ENCODE measurements at places on chromosomes 3 and 15.
A peak's percentile ranks its signal among the peaks of the same experiment; 100 is the strongest.

- DNase-seq: no peak
Measured at GRCh38 chr3:26260139-26260538, 362.4 kb upstream of the LRRC3B start.

DNA sequence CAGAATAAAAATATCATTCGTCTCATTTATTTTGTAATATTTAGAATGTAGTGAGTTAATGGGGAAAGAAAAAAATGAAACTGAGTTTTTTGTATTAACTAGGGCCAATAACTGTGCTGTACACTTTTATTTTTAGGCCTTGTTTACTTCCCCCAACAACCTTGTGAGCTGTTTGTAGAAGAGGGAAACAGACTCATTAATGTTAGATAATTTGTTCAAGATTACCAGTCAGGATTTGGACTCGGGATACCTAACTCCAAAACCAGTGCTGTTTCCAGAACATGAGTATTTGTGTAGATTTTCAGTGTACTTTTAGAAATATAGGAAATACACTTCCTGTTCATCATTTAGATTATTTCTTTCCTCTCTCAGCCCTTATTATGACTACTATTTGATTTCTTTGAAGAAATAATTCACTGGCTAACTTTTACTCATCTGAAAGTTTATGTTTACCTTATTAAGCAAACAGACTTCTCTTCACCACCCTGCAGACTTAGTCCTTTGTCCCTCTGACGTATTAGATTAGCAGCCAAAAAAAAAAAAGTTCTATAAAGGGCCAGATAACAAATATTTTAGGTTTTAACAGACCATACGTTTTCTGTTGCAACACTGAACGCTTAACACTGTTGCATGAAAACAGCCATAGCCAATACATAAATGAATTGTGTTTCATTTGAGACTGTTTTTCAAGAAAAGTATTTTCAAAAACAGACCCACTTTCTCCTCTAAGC lies 192.5 kb upstream of the CGNL1 start:
- DNase-seq: no peak

DNA sequence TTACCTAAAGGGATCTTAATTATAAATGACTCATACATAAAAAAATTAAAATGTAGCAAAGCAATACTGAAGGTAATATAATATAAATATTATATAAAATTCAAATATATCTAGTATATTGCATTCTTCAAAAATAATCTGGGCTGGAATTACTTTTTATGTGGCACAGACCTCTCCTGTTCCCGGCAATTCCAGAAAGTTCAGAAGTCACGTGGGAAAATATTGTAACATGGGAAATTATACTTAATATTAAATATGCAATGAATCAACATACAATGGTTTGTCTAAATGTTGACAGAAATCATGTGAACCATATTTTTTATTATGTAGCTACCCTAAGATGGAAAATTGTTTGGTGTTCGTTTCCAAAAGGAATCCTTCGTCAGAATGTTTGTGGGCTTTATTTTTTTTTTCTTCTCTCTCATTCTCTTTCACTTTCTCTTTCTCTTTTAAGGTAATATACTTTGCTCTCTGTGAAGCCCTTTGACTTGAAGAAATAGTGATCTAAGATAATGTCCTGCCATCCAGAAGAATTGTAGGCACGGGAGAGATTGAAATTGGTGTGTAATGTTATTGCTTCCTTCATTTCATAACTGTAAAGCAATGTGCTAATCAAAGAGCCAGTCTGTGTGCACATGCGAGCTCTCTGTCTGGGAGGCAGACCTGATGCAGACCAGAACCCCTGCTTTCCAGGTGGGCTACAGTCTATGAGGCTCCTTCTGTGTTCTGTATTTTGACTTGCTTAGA lies 559.4 kb downstream of the NR2F2 start:
- DNase-seq: peak; percentile 13

DNA sequence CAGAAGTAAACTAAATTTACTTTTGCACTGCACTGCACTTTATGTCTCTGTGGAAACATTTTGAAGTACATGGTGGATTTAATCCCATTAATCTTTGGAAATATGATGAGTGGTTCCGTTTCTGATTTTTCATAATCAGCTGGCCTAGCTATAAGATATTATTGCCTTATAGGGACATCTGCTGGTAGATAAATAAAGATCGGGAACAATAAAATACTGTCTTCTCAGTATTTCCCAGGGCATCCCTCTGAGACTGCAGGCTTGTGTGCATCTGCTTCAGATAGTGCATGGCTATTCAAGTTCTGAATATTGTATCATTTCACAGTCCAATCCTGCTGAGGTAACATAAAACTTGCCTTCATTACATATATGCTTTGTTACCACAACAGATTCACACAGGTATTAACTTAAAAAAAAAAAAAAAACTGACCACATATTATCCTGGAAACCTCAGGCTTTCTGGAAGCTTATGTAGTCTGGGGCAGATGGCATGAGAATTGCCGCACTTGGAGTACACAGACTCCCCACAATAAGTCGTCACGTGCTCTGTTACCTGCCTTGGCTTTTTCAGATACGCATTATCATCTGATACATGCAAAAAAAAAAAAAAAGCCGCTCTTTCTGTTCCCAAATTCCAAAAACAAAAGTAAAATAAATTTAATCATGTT lies 330.8 kb upstream of the AGTR1 start:
- DNase-seq: peak; percentile 29

Measured in astrocyte of the spinal cord (primary cell).